Central memory CD4-positive, alpha-beta T cell (primary cell): ENCODE measurements at places on chromosomes 5 and 9.

GRCh38 chr5:72018143-72018803 lies 89.0 kb upstream of the MAP1B start:
- peak; percentile 24 for DNase-seq

GRCh38 chr5:112355058-112355685 lies 63.9 kb downstream of the EPB41L4A start:
- DNase-seq = no peak

DNA sequence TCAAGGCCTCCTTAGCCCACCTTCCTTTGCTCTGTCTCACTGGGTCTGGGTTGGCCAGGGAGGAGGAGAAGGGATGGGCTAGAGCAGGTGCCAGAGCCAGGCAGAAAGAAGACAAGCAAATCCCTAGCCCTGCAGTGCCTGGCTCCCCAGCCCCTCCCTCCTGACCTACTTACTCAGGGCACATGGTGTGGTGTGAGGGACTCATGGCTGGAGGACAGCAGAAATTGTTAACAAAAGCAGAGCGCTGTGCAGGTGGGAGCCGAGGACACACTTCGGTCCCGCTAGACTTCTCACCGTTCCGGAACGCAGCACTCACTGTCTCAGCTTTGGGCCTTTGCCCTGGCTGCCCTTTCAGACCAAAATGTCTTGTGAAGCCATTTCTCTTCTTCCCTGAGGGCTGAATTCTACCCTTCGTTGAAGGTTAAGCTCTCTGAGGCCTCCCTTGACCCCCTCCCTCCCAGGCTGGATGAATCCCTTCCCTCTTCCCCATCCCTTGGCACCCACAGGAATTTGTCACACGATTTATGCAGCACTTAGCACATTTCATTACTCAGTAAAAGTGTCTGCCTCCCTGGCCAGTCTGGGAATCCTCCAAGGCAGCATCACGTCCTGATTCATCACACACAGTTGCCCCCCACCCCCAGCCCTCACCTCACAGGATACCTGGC lies 263.9 kb upstream of the TRPC7 start:
- no peak for DNase-seq

DNA sequence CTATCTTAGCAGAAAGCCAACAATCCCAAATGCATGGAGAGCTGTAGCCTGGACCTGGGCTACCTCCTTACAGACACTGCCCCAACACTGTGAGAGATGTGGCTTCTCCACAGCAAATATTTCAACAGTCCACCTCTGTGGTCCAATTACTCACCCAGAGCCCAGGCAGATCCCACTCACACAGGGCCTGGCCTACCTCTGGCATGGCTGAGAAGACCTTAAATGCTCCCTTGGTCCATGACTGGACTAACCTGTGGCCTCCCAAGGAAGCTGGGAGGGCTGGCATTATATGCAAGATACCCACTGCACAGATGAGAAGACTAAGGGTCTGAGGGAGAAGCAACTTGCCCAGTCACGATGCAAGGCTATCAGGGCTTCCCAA lies 22.8 kb upstream of the SLC25A51 start:
- DNase-seq = no peak

DNA sequence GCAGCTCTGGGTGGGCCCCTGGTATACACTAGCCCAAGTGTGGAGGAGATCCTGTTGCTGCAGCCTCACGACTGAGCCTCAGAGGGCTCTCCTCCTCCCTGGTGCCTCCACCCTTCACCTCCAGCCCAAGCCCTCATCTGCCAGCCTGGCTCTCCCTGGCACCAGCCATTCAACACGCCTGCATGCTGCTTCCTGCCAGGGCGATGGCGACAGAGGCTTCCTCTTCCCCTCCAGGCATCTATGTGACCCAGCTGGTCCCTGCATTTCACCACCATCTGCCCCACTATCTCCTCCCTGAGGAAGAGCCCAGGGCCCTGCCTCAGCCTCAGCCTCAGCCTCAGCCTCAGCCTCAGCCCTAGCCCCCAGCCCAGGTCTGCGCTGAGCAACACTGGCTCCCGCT lies 54.8 kb upstream of the ANGPTL2 start:
- no peak for DNase-seq

GRCh38 chr5:55308254-55308836 lies 556 bp downstream of the MTREX start:
- no peak for DNase-seq

DNA sequence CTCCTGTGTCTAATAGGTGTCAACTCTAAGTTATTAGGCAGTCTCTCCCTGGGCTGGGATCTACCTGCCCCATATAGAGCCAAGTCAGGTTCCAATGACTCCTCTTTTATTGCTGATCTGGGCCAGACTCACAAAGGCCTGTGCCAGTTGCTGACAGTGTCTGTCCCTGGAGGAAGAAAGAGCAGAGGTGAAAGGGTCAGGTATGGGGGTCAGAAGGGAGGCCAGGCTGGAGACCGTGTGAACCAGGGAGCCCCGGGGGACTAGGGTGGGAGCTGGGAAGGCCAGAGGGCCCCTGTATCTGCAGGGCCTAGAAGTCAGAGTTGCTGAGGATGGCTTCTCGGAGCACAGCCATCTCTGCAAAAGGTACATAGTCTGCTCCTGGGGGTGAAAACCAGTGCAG lies 3.5 kb upstream of the HINT2 start:
- DNase-seq = no peak

DNA sequence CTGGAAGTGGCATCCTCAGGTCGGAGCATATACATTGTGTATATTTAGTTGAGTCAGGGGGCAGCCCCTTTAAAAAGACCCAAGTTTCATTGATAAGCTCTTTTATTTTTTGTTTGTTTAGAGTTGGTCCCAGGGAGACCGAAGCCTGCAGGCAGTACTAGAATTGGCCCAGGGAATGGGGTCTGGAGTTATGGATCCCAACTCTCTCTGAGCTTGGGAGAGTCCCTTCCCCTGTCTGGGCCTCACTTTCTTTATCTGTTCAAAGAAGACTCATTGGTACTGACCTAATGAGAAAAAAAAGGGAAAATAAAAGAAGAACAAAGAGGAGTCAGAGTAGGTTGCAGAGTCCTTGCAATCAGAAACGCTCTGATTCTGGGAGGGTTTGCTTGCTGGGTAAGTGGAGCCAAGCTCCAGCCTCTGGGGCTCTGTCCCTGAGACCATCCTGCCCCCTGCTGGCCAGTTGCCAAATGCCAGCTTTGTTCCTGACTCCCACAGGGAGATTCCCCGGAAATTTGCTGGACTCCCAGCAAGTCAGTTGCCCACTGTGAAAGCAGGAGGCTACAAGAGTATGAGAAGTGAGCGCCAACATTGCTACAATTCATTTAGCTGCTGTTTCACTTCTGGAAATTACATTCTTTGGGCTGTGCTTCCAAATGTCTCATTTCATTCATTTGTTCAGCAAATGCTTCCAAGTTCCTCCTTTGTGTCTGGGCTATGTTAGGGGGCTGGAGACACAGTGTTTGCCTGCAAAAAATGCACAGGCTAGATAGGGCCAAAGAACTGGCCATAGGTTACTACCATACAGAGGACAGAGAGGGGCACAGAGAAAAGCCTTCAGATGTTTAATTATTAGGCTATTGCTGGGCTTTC lies 156.2 kb downstream of the MELK start:
- DNase-seq = peak; percentile 27

DNA sequence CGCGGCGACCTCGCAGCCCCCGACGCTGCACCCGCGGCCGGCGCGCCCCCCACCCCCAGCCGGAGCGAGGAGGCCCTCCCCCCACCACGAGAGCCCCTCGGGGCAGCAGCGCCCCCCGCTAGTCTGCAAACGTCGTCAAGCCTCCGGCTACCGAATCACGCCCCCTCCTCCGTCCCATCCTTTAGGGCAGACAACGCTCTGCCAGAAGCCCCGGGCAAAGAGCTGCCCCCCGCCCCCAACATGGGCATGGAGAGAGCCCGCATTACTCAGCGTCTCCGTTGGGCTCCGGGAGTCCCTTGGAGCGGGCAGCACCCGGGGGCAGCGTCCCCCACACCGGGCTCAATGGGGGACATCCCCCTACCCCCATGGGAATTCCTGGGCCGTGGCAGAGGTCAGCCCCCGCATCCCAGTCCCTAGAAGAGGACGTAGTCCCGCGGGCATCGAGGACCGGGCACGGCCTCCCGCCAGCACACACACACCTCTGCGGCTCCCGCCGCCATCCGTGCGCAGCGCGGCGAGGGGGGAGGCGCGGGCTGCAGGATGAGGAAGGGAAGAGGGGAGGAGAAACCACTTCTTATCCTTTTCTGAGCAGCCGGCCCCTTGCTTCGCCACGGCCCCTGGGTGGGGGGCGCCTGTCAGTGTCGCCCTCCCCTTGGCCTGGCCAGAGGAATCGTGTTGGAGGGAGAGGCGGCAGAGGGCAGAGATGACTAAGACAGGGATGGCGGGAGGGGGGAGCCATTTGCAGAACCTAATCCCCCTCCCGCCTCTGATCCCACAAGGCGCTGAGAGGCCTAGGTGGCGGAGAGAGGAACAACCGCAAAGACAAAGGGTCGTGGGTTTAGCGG lies 750 bp downstream of the DNM1 start:
- no peak for DNase-seq

- DNase-seq = no peak
Observed at GRCh38 chr9:614431-614830, 227.1 kb upstream of the DMRT1 start.

DNA sequence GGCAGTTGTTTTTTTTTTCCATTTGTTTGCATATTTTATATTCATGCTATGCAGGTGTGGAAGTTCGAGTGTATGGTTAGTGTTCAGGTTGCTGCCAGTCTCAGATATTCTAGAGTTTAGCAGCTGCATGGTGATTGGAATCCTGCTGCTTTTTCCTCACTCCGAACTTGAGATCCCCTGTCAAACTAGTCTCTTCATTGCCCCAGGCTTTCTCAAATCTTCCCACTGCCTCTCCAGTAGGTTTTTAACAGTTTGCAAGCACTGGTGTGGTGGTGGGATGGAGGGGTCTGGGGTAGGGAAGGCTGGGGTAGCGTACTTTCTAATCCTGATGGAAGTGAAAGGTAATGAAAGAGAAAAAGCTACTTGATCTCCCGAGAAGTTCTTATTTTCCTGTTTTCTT lies 112.9 kb downstream of the CHSY3 start:
- DNase-seq = no peak

GRCh38 chr5:170275376-170275994 lies 22.1 kb downstream of the LCP2 start:
- DNase-seq = peak; percentile 74

GRCh38 chr9:21558079-21558478 lies 76.0 kb upstream of the IFNE start:
- no peak for DNase-seq

DNA sequence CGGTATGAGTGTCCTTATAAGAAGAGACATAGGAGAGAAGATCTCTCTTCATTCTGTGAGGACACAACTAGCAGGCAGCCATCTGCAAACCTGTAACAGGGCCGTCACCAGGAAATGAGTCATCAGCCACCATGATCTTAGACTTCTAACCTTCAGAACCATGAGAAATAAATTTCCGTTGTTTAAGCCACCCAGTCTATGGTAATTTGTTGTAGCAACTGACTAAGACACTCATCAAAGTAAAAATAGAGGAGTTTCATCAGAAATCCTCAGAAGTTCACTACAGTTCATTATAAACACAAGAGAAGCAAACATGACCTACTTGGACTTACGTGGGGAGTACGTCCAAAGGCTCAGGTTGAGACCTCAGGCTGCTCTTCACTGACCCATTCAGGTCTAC lies 357.7 kb downstream of the SEMA5A start:
- no peak for DNase-seq

- DNase-seq = no peak
Observed at GRCh38 chr9:20253635-20254034, 368.7 kb downstream of the MLLT3 start.

GRCh38 chr5:40402007-40402364 lies 277.7 kb upstream of the PTGER4 start:
- no peak for DNase-seq

DNA sequence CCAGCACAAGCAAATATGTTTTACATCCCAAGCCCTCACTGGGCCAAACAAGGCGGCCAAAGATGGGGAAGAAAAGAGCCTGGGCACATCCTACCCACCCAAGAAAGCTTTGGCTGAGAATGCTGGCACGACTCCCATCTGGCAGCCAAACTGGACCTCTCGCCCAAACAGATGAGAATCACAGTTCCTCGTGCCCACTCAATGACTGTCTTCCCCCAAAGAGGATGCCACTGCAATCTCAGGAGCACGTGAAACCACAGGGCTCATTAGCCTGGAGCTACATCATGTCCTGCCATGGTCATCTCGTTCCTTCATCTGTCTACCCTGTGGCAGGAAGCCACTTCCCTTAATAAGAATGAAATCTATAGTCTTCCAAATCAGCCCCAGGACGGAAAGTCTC lies 536.8 kb downstream of the BNC2 start:
- no peak for DNase-seq

DNA sequence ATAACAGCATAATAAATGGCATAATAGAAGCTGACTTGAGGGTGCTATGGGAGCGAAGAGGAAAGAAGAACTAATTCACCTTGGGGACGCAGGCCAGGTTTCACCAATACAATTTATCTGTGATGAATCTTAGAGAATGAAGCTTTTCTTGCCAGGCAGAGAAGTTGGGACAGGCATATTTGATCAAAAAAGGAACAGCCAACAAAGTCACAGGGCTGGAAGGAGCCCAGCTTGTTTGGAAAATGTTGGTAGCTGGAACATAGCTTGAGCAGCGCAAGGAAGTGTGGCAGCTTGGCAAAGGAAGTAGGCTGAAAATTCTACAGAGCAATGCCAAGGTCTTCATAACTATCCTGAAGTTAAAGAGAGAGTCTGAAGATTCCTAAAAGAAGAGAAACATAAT lies 181.5 kb upstream of the OR13F1 start:
- no peak for DNase-seq

DNA sequence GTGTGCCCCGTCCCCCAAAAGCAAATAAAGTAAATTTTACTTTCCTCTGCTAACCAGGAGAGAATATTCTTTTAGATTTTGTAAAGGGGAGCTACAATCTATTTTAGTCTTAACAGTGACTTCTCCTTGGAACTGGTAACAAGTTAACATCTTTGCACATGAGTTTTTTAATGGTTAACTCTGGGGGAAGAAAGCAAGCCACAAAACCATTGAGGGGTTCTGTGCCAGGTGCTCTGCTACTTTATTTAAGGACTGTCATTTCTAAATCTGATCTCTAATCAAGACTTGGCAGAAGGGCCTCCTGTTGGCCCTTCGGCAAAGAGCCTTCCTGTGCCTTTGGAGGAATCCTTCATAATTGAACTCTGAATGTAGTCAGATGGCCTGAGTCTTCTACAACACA lies 153.4 kb downstream of the SLC12A2 start:
- no peak for DNase-seq

GRCh38 chr5:101531026-101531425 lies 627.9 kb upstream of the ST8SIA4 start:
- DNase-seq = no peak

DNA sequence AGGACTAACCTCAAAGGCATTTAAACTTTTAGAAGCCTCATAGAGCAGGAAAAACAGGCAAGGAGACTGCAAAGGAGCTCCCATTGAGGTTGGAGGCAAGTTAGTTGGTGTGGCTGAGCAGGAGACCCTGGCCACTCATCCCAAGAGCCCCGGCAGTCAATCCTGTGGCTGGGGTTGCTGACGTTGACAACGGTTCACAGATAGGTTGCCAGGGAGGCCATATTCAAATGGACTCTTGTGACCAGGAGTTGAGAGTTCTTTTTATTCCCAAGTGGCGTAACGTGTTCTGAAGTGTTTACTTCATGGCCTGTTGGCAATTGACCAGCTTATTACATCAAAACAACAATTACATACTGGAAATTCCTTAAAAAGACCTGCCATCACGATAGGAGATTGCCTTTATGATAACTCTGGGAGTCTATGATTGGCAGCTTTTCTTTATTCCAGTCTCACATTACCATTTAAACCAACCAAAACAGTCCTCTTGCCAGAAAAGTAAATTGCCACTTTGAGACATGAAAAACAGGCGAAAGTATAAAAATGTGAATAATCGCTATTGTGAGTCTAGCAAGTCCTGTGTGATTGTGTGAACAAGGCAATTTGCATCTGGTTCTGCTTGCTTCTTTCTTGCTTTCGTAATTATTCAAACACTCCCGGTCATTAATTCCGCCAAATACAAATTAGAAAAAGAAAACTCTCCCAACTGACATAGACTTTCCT lies 394.9 kb downstream of the MED10 start:
- DNase-seq = no peak
